ENCODE measurements at places on chromosomes 12 and 14.

GRCh38 chr14:99072433-99072832, 199.6 kb downstream of the BCL11B start:
- DNase-seq, result no peak

GRCh38 chr12:98977186-98977585, 332.1 kb downstream of the APAF1 start:
- DNase-seq, result no peak

DNA sequence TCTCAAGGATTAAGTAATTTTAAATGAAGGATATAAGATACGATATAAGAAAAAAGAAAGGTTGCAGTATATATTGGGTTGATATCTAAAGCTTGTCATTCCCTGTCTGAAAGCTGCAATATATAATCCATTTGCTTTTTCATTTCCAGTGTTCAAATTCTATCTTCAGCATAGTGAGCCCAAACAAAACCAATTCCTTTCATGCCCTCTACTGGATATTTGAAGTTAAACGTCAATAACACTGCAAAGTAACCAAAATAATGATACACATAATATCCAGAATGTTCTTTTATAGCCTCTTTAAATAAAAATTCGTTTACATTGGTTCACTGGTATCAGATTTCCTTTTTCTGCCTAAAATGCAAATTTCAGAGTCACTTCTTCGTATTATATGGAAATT, 64.5 kb upstream of the DAAM1 start:
- peak; percentile 54 for DNase-seq

- DNase-seq, result peak; percentile 56
These were observed 61.9 kb downstream of the SMUG1 start for GRCh38 chr12:54126696-54127537.

GRCh38 chr12:104063712-104064030, 660 bp upstream of the HCFC2 start:
- no peak for DNase-seq

- DNase-seq, result no peak
These were observed 26.2 kb upstream of the TMEM132C start for GRCh38 chr12:128240745-128241144.

DNA sequence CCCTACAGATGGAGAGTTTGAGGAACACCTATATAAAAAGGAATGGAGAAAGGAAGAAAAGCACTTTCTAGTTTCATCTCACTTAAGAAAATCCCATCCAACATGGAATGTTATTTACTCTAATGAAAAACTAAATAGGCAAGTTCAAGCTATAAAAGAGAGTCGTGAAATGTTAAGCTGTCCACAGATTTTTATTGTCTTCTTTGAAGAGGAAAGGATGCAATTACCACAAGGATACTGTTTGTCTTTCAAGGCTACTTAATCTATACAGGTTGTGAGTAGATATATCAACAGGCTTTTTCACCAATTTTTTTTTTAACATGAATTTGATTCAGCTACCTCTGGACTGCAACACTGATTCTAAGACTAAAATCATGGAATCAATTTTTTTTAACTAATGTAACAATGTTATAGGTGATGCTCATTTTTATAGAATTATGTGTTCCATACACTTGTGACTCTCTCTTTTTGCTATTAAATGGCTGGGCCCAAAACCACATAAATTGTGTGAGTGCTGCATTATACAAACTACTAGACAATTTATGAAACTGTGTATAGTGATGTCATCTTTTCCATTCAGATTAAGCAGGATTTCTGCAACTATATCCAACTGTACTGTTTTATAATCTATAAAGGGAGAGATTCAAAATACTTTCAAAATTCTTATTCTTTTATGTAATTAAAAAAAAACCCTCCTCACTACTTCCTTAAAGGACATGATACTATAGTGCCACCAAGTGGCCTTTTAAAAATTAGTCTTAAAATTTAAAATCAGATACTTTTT, 26.8 kb upstream of the BMAL2 start:
- no peak for DNase-seq

DNA sequence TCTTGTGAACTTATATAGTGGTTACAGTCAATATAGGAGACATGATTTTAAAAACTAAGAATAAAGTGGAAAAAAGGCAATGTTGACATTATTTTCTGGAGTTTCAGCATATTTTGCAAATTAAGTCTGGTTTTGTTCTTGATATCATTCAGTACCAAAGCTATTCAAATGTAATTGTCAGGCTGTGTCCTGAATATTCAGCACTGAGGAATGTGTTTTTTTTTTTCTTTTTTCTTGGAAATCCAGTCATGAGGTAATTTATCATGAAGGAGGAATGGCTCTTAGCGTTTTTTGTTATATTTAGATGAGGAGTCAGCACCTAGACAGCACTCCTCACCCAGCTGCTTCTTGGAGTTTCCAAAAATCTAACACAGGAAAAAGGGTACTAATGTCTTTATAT, 225.5 kb downstream of the CCDC91 start:
- peak; percentile 74 for DNase-seq

DNA sequence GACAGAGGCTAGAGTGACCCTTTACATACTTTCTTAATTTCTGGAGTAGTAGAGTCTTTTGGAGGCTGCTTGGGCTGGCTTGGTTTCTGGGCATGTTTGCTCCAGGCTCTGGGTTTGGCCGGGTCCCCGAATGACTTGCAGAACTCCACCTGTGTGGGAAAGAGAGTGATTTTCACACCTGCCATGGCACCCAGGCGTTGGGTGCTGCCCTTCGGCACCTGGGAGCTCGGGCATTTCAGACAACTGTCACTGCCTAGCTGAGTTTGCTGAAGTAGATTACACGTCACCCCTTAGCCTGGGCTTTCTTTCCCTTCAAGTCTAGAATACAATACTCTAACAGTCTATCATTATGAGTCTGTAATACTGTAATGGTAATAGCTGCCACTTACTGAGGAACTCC, 6.1 kb downstream of the RBM19 start:
- no peak for DNase-seq

DNA sequence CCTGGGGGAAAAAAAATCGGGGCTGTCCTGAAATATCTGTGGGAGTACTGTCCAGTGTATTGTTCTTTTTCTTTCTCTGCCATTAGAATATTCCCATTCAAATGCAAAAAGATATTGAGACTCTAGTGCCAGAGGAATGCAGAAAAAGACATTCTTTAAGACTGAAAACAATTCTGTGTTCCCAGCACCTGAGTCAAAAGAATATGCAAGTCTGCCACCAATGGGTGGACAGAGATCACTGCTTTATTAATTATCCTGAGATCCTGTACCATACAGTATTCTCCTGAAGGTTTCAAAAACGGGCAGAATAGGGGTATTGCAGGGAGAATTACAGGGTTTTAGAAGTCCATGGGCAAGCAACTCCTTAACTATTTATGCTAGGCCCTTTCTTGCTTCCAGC, 361.8 kb downstream of the C12orf50 start:
- DNase-seq, result peak; percentile 2

DNA sequence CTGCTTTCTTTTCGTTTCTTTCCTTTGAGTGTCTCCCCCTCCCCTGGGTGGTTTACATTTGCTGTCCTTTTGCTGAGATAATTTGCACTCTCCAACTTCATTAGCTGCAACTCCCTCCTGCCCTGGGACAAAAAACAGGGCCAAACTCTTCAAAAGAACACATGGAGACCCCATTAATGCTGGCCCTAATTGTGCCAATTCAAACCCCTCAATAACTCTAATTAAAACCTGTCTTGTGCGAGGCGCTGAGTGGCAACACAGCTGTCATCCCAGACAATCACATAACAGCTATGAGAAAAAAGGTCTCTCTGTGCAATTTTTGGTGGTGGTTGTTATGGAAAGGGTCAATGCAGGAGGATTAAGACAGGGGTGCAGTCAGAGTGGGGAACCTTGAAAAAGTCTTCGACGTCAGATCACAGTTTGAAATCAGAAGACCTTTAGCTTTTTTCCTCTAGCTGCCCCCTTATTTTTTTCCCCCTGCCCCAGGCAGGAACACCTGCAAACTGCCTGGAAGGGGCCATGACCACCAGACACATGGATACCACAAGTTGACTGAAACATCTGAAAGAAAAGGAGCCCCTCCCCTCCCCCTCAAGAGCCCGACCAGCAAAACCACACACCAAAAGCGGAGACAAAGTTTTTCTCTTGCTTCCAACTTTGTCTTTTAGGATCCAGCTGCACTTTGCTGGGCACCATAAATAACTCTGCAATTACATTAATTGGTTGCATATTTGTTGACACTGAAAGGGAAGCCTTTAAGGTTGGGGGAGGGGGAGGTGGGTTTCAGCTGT, 26.5 kb upstream of the SMOC1 start:
- DNase-seq, result no peak

DNA sequence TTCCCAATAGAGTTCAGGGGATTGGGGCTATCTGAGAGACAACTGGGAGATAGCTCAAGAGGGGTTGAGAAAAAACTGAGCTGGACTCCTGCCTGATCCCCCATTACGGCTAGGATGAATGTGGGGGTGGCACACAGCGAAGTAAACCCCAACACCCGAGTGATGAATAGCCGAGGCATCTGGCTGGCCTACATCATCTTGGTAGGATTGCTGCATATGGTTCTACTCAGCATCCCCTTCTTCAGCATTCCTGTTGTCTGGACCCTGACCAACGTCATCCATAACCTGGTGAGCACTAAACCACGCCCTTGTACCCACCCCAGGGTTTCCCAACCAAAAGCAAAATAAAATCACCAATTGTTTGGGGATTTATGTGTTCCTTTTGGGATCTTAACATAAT, 1.0 kb downstream of the ORMDL2 start:
- DNase-seq, result peak; percentile 73

DNA sequence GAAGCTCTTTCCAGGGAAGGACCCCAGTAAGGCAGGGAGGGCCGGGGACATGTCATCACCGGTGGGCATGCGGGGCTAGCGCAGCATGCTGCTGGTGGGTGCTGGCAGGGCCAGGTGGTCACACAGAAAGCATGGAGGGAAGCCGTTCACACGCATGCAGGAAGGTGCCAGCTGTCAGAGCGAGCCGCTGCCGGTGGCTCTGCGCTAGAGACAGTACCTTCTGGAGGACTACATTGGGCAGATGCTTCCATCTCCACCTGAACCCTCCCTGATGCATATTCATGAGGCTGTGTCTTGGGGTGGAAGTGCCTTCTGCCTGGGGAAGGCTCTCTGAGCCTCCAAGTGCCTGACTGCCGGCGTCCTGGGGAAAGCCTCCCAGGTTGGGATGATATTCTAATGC, 203.8 kb downstream of the CALM1 start:
- DNase-seq, result no peak

GRCh38 chr14:32352631-32353030, 23.5 kb downstream of the AKAP6 start:
- DNase-seq, result no peak

GRCh38 chr14:75800792-75801191, 139.7 kb downstream of the TTLL5 start:
- no peak for DNase-seq

DNA sequence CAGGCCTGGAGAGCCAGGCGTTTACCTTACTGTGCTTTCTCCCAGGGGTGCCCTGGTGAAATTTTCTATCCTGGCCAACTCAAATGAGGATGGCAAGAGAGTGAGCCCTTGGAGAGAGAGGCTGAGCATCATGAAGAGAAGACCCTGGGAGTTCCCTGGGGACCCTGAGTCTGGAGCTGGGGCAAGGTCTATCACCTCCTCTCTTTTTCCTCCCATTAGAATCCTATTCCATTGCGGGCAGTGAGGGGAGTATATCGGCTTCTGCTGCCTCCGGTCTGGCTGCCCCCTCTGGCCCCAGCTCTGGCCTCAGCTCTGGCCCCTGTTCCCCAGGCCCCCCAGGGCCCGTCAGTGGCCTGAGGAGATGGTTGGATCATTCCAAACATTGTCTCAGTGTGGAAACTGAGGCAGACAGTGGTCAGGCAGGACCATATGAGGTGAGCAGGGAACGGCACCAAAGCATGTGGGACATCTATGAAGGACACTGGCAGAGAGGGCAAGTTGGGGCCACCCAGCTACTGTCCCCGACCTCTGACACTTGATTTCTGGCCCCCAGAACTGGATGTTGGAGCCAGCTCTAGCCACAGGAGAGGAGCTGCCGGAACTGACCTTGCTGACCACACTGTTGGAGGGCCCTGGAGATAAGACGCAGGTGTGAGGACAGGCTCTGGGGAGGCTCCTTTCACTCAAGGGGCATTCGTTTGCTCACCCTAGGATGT, 1.6 kb downstream of the ARHGEF25 start:
- no peak for DNase-seq

- peak; percentile 1 for DNase-seq
These were observed 1325.7 kb downstream of the SLC16A7 start for GRCh38 chr12:60921541-60921940.

DNA sequence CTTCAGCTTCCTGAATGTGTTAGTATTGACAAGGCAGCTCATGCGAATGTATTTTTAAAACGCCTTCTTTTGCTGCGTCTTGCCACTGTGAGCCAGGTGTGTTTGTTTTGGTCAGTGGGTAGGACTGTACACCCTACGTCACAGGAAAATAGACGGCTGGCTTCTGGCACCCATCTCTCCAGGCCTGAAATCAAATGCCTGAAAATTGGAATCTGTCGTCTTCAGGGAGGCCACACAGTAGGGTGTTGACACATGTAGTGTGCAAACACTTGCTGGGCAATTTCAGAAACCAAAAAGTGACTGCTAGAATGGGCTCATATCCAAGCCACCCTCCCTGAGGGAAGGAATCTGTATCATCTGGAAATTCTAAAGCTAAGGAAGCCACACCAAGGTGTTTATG, 209.3 kb downstream of the TTC8 start:
- DNase-seq, result no peak
